ENCODE measurements at places on chromosomes 6 and 20.

- DNase-seq = no peak
Measured at GRCh38 chr6:68226460-68226859, 408.6 kb upstream of the ADGRB3 start.

DNA sequence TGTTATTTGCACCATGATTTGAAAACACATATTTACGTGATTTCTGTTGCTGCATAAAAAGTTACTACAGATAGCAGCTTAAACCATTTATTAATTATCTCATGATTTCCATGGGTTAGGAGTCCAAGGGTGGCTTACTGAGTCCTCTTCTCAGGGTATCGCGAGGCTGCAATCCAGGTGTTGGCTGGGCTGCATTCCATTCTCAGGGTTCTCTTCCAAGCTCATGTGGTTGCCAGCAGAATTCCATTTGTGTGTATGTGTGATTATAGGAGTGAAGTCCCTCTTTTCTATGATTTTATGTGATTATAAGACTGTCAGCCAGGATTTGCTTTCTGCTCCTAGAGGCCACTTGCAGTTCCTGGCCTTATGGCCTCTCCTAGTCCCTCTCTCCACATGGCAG, 135.1 kb downstream of the FAM83B start:
- DNase-seq = no peak

- DNase-seq = no peak
Measured at GRCh38 chr6:6556161-6556737, 32.3 kb upstream of the LY86 start.

GRCh38 chr6:38393986-38394385, 245.7 kb downstream of the BTBD9 start:
- DNase-seq = no peak

- DNase-seq = no peak
Measured at GRCh38 chr6:127202676-127203075, 64.0 kb upstream of the RNF146 start.

- no peak for DNase-seq
Measured at GRCh38 chr6:137283940-137284810, 65.0 kb upstream of the IFNGR1 start.

- no peak for DNase-seq
Measured at GRCh38 chr6:10397756-10398445, 17.0 kb downstream of the TFAP2A start.

GRCh38 chr20:46544576-46544975, 5.9 kb downstream of the OCSTAMP start:
- no peak for DNase-seq

DNA sequence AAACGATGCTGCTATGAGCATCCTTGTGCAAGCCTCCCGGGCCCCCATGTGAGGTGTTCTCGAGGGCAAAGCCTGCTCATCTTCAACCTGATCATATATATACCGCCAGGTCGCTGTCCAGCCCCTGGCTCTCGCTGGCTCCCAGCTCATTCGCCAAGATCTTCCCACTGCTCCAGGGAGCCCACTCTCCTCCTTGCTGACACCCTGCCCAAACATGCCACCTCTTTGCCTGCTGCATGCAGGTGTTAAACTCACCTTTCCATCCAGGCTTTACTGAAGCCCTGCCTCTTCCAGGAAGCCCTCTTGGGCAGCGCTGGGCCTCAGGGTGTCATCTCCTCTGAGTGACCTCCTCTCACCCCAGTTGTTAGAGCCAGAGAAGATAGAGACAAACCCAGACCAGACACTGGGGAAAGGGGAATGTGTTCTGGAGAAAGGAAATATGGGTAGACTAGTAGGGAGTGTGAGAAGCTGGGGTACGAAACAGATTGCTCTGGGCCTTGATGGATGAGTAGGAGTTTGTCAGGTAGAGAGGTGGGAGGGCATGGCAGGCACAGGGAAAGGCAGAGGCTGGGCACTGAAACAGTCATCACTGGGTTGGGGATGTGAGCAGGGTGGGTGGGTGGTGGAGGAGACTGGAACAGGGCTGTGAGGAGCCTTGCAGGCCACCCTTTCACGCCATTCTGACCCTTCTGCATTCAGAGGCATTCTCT, 1.2 kb upstream of the DLGAP4 start:
- no peak for DNase-seq

DNA sequence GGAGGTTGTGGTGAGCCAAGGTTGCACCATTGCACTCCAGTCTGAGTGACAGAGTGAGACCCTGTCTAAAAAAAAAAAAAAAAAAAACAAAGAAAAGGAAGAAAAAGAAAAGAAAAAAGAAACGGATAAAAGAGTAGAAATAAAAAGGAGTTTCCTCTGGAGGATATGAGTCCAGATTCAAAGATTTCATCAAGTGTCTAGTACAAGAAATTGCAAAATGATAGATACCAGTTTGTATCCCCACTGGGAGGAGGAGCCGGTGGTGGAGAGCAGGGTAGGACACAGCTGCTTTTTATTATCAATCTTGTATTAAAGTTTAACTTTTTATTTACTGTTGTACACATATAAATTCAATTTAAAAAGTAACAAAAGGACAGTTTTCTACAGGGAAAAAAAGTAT, 113.9 kb downstream of the BMP7 start:
- no peak for DNase-seq

DNA sequence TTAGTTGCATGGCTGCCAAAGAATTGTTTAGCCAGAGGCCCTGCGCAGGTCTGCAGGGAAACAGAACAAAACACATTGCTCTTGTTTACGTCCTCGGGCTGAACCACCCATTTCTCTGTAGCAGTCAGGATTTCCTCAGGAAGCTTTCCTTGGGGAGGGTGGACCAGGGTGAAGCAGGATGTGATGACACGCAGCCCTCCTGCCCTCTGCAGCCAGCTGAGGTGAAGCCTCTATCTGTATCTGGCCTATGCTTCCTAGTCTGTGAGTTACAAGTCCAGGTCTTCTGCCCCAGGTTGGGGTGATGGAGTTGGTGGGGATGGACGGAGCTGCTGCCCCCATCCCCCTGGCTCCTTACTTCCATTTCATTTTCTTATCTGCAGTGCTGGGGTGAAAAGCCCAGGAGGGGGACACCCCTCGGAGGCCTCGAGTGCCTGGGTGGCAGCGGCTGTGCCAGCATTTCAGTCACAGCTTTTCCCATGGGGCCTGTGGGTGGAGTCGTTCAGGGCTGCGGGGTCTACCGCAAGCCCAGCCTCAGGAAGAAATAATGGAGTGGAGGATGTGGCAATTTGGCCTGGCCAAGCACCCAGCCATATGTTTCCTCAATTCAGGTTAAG, 24.9 kb downstream of the SASH1 start:
- DNase-seq = peak; percentile 48

GRCh38 chr20:11569163-11569562, 348.5 kb upstream of the BTBD3 start:
- DNase-seq = no peak

- DNase-seq = no peak
Measured at GRCh38 chr20:24915440-24915839, 33.6 kb upstream of the CST7 start.
